ENCODE measurements at places on chromosomes 7 and 10.
A peak's percentile ranks its signal among the peaks of the same experiment; 100 is the strongest.

DNA sequence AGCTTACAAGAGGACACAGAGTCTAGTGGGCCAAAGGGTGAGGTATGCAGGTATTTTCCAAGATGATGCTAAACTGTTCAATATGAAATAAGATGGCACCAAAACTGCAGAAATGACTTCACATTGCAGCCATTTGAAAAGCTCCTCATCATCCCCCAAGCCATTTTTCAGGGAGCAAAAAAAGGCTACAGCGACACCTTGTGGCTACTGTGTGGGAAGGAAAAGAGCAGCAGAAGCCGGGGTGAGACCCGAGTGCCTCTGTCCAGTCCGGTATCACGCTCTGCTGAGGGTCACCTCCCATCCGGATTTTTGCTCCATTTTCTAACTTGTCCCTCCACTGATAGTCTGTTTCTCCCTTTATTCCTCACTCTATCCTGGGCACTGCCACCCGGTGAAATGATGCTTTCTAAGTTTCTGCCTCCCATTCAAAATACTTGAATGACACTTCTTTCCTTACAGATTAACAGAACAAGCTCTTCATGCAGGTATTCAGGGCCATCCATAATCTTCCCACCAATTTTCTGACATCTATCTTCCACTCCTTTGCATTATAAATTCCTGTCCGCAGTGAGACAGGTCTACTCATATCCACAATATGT is 220.2 kb downstream of the DGKI start:
- DNase-seq: peak; percentile 55

DNA sequence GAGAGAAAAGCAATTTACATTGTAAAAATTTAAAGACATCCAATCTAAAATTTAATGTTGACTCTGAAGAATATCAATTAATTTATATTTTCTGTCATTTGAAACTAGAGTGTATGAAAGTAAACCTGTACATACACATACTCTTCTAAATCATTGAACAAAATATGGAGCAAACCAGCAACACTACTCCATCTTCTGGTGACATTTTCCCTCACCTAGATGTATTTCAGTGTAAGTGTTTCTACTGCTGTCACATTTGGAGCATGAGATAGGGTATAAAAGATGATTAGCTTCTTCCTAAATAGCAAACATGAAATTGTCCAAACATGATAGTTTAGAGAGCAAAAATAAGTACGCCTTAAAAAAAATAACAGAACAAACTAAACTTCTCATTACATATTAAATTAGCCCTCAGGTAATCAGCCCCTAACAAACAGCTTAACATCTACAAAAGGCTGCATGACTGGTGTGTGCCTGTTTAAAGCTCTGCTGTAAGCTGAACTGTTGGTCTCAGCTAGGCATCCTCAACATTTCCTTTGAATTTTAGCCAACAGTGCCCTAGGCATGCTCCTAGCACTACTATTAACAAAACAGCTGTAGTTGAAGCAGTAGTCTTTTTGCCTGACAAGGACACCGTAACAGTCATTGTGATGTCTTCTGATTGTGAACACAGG is 189.8 kb downstream of the CTNNA3 start:
- DNase-seq: no peak

GRCh38 chr10:93993414-93993781 is 333 bp upstream of the PLCE1 start:
- DNase-seq: no peak

GRCh38 chr7:94630855-94631254 is 25.1 kb downstream of the SGCE start:
- DNase-seq: peak; percentile 47

- no peak for DNase-seq
Measured at GRCh38 chr10:50882540-50882983, 2.9 kb downstream of the A1CF start.

DNA sequence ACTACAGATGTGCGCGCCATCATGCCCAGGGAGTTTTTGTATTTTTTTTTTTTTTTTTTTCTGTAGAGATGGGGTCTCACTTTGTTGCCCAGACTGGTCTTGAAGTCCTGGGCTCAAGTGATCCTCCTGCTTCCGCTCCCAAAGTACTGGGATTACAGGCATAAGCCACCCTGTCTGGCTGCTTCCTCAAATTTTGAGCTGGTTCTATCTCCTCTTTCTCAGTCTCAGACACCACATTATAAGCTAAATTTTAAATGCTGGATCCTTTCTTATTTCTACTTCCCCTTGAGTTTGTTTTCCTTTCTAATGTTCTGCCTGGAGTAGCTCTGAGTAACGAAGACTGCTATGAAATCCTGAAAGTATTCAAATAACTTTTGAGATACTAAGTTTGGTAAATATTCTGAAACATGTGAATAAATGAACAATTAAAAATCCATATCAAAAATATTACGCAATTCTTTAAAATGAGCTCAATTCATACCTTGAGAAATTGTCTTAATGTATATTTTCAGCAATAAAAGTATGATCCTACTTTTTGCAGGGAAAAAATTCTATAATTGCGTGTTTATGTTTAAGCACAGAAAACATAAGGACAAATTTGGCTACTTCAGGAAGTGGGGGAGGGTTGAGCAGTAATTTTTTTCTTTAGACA is 15.0 kb downstream of the TCAF1 start:
- DNase-seq: no peak

- peak; percentile 87 for DNase-seq
Measured at GRCh38 chr10:24723788-24724380, at the start of gene ARHGAP21. ARHGAP21 (minus strand) TSS chr10:24723887; CDS start chr10:24721899, 1,988 bp downstream.

GRCh38 chr7:141722529-141722928 is 14.4 kb downstream of the WEE2 start:
- no peak for DNase-seq

- DNase-seq: no peak
Measured at GRCh38 chr10:131513445-131513844, 201.9 kb upstream of the TCERG1L start.

DNA sequence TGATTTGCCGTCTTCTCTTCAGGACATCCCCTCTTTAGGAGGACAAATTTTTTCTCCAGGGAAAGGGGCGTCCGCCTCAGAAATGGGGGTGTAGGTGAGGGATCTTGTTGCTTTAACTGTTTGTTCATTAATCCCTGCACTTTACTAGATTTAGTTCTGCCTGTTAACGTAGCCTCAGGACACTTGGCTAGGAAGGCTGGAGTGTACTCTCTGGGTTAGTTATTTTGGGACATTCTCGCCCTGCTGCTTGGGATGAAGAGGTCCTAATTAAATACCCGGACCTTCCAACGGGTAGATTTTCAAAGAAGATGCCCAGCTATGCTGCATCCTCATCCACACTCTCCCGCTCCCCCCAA is 552 bp upstream of the ZNF365 start:
- DNase-seq: no peak

DNA sequence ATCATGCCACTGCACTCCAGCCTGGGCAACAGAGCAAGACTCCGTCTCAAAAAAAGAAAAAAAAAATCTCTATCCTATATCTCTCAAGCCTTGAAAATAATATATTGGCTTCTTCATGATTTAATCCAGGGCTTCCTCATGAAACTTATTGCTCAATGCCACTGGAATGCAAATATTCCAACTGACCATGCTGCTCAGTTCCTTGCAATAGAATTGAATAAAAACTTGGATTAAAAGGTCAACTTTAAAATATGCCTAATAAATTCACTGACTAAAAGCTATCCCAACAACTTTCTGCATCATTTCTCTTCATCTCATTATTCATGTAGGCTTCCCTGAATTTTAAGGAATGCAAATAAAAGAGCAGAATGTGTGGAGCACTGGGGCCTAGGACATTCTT is 42.1 kb upstream of the NOBOX start:
- DNase-seq: no peak
